ENCODE measurements at places on chromosomes 2 and 18. TPM values are rescaled to one million over a fixed set of nuclear protein-coding genes. Genes with fewer than 3 reads are reported as not detected.

- no peak for DNase-seq
Observed at GRCh38 chr2:48474574-48475298, 55.2 kb upstream of the STON1 start.

- DNase-seq = no peak
Observed at GRCh38 chr2:60292242-60292641, 261.2 kb downstream of the BCL11A start.

- no peak for DNase-seq
Observed at GRCh38 chr2:206080927-206081326, 5.0 kb downstream of the INO80D start.

GRCh38 chr2:120439637-120440384 is 93.9 kb downstream of the INHBB start:
- DNase-seq = no peak

DNA sequence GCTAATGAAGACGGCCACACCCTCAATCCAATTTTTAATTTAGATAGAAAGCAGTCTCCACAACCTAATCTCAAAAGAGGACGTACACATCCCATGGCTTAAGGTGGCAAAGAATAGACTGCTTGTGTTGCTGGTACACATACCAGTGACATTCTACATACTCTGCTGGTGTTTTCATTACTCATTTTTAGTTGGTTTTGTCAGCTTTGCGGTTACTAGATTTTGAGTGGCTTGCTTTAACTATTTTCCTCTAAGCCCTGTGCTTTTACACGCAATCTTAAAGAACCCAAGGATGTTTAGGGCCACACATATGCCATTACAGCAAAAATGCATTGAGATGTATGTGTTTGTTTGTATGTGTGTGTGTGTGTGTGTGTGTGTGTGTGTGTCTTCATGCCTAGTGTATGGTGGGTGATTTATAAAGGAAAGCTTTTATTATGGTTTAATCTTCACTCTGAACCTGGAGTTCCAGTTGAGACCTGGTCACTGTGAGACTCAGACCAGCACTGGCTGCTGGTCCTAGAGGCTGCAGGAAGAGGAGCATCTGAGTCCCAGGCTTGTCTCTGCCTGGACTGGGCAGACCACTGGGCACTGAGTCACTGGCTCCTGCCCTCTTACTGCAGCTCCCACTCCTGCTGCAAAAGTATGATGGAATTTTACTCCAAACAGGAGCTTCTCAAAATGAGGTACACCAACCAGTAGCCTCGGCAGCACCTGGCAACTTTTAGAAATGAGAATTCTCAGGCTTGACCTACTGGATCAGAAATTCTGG is 415.9 kb downstream of the NBAS start:
- no peak for DNase-seq

GRCh38 chr2:218228366-218229090 is 11.5 kb downstream of the ARPC2 start:
- no peak for DNase-seq

- no peak for DNase-seq
Observed at GRCh38 chr2:169664600-169664977, 29.6 kb downstream of the CFAP210 start.

DNA sequence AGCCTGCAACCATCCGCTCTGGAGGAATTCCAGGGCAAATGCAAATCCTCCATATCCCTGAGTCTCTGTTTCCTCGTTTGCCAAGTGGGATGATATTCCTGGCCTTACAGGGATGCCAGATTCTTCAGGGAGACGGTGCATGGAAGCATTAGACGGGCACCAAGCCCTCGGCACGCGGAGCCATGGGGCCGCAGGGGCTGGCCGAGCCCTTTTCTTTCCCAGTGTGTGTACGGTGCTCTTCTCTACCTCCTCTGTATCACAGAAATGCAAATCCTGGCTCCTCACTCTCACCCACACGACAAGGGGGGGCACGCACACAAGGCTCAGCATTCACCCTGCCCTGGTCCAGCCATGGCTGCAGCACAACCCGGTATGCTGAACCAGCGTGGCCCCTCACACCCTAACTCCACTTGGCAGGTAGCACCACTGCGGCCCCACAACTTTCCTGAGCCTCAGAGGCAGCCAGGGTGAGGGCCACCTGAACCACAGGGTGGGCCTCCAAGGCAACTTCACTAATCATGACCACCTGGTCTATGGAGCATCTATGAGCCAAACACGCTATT is 64.1 kb upstream of the SALL3 start:
- no peak for DNase-seq

GRCh38 chr2:3468296-3468988 is 50.9 kb downstream of the ADI1 start:
- DNase-seq = no peak

- DNase-seq = no peak
Observed at GRCh38 chr2:217914078-217914477, 88.7 kb downstream of the TNS1 start.

- no peak for DNase-seq
Observed at GRCh38 chr2:196101325-196101991, 32.8 kb upstream of the DNAH7 start.

GRCh38 chr2:217414429-217414828 is 554.6 kb upstream of the TNP1 start:
- no peak for DNase-seq

- DNase-seq = no peak
Observed at GRCh38 chr2:117832905-117833613, 18.6 kb downstream of the DDX18 start.

GRCh38 chr2:102187496-102188150 is 800 bp downstream of the IL1RL2 start:
- peak; percentile 35 for DNase-seq

- peak; percentile 65 for DNase-seq
Observed at GRCh38 chr2:96116879-96117533, 635 bp upstream of the ADRA2B start.

DNA sequence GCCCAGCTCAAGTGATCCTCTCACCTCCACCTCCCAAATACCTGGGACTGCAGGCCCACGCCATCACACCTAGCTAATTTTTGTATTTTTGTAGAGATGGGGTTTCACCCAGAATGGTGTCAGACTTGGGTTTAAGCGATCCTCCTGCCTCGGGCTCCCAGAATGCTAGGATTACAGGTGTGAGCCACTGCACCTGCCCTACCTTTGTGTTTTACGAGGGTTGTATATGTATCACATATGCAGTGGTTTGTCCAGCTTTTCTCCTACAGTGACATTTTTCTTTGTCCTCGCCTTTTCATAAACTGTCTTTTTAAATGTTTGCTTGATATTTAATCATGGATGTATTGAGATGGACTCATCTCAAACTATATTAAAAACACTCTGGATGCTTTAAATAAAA is 38.5 kb downstream of the AGAP1 start:
- no peak for DNase-seq

DNA sequence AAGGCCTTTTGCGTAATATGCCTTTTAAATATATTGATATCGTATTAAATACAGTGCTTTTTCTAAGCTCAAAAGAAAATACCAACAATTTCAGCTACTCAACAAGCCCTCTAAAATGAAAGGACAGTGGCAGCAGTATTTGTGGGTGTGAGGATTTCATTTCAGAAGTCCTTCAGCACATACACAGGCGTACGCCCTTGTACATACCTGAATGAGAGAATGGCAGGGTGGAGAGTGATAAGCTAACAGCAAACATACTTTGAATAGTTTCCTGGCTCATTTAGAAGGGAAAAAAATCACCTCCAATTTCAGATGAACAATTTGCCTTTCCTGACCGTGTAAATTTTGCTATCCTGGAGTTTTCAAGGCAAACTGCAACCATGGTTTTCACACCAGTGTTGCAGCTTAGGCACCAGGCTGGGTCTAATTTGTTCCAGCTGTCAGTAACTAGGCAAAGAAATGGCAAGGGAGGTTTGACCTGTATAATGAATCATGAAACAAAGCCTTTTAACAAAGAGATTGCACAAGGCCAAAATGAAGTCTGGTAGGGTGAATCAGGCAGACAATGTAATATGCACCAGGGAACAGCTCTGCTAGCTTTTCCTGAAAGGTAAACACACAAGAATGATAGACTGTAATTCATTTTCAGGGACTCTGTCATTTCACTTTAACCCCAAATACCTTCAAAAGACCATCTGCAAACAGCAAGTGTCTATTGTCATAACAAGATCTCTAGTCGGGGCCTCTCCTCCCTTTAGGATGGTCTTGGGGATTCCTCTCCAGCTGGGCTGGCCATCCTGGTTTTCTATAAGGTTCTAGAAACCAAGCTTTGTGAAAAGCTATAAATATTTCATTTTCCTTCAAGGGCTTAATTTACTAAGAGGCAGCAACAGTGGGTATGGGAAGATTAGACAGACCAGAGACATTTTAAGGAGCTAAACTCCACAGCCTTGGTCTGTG is 11.5 kb downstream of the ANKRD29 start:
- DNase-seq = no peak

- DNase-seq = no peak
Observed at GRCh38 chr18:11482271-11482670, 127.1 kb upstream of the SLC35G4 start.

GRCh38 chr2:86671337-86671981 is 47.8 kb upstream of the RNF103 start:
- DNase-seq = no peak

DNA sequence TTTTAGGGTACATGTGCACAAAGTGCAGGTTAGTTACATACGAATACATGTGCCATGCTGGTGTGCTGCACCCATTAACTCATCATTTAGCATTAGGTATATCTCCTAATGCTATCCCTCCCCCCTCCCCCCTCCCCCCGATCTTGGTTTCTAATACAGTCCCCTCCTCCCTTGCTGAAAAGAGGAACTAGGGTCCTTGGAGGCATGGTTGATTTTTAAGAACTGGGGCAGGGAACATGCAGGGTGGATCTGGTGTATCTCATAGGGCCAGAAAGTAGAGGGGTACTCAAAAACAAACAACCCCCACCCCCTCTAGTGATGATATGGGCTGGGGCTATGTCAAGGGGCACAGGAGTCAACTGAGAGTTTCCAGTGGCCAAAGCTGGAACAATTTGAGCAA is 153.4 kb downstream of the UBR3 start:
- no peak for DNase-seq

DNA sequence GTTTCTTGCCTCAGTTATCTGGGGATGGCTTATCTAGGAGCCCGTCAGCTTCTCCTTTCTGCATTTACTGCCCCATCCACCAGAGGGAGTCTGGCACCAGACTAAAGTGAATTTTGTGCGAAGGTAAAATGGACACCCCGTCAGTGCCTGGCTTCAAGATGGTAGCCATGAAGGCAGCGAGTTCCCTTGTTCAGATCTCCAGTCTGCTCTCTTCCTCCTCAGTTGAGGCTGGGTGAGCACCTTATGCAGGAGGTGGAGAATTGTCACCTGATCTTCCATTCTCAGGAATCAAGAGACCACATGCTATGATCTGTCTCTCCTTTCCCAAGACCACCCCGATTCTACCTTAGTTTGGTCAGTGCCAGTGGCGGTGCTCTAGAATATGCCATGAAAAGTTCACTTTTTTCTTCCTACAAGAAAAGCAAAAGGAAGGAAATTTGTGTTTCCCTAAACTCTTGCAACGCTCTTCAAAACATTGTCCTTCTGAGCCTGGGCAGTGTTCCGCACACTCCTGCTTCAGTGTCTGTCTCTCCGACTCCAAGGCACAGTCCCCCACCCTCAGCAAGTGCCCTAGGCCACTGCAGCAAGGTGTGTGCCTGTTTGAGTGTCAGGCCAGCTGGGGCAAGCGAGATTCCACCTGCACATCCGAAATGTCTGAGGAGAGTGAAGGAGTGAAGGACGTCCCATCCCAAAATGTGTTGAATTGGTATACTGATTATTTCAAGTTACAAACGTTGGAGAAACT is 168.6 kb downstream of the SS18 start:
- peak; percentile 39 for DNase-seq

GRCh38 chr2:64404002-64404731 is 49.8 kb upstream of the LGALSL start:
- no peak for DNase-seq

DNA sequence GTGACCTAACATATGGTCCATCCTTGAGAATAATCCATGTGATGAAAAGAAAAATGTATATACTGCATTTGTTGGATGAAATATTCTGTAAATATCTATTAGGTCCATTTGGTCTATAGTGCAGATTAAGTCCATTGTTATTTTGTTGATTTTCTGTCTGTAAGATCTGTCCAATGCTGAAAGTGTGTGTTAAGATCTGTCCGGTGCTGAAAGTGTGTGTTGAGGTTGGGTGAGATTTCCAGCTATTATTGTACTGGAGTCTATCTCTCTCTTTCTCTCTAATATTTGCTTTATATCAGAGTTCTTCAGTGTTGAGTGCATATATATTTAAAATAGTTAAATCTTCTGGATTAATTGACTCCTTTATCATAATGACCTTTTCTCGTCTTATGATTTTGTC is 828.8 kb upstream of the CRIM1 start:
- DNase-seq = no peak

GRCh38 chr2:115999039-115999438 is 1556.6 kb downstream of the DPP10 start:
- no peak for DNase-seq

- peak; percentile 38 for DNase-seq
Observed at GRCh38 chr2:96737831-96738230, 2.0 kb downstream of the LMAN2L start.

DNA sequence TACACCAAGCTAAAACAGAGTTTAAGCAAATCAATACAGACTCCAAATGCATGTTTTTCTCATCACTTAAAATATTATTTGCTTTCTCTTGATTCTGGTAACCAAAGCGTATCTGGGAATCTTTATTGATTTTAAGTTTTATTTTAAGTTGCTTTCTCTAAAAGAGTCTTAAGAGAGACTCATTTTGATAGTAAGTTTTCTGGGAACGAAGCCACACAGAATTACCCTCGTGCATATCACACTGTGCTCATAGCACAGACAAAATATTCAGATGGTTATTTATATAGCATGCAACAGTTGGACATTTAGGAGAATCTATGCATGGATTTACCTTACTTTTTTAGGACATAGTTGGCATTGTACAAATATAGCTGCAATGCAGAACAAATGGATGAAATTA is 597.5 kb upstream of the NRXN1 start:
- DNase-seq = no peak

GRCh38 chr2:150482667-150483400 is 4.6 kb downstream of the RND3 start:
- DNase-seq = no peak

DNA sequence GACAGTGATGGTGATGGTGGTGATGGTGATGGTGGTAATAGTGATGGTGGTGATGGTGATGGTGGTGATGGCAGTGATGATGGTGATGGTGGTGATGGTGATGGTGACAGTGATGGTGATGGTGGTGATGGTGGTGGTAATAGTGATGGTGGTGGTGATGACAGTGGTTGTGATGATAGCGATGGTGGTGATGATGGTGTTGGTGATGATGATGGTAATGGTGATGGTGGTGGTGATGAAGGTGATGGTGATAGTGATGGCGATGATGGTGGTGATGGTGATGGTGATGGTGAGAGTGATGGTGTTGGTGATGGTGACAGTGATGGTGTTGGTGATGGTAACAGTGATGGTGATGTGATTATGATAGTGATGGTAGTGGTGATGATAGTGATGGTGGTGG is 94.3 kb downstream of the ASB1 start:
- DNase-seq = no peak

Gene CFAP65
- not detected for total RNA-seq

Gene RPIA
- total RNA-seq = 30.1 TPM

Gene CFAP53
- total RNA-seq = 0.83 TPM

Gene SGO2
- 45.3 TPM for total RNA-seq

Gene TTLL4
- total RNA-seq = 29.2 TPM

Gene SLC5A7
- total RNA-seq = not detected

Gene MROH2A
- not detected for total RNA-seq

Gene ST3GAL5
- total RNA-seq = 67.1 TPM

Gene DPP4
- 126 TPM for total RNA-seq

Measured in activated CD4-positive, alpha-beta memory T cell treated with anti-CD3 and anti-CD28 coated beads, Interleukin-2, amount 10 ng/mL, durations not matched to agents 7 days and 5 days (primary cell).